NCI-H1105 (cell line): ENCODE measurements at places on chromosomes 2 and 18.

- DNase-seq: no peak
These were observed 160.6 kb upstream of the SMAD7 start for GRCh38 chr18:49111191-49111988.

GRCh38 chr18:53752781-53753367 lies 471.6 kb downstream of the MBD2 start:
- no peak for DNase-seq

GRCh38 chr18:61991201-61991600 lies 98.4 kb upstream of the RNF152 start:
- no peak for DNase-seq

DNA sequence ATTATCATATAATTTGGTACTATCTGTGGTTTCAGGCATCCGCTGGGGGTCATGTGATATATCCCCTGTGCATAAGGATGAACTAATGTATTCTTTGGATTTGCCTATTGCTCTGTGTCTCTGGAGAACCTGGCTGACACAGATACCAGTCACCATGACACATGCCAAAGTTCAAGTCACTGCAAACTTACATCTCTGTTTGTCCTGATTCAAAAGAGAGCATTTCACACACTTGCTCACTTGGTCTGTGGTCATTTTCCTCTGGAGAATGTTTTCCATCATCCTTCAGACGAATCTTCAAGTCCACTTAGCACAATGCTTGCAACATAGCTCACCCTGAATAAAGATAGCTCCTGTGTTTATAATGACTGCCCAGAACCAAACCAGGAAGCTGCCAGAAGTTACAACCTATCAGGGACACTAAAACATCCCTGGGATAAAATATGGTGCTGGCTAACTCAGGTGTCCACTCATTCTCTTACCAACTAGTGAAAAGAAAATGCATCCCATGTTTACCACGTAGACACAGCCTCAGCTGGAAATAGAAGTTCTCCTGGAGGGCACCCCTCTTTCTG lies 18.1 kb downstream of the SULT1C3 start:
- DNase-seq: no peak
